ENCODE measurements at places on chromosomes 2 and 18.

- peak; percentile 3 for DNase-seq
Measured at GRCh38 chr18:27004056-27004829, 138.7 kb upstream of the AQP4 start.

DNA sequence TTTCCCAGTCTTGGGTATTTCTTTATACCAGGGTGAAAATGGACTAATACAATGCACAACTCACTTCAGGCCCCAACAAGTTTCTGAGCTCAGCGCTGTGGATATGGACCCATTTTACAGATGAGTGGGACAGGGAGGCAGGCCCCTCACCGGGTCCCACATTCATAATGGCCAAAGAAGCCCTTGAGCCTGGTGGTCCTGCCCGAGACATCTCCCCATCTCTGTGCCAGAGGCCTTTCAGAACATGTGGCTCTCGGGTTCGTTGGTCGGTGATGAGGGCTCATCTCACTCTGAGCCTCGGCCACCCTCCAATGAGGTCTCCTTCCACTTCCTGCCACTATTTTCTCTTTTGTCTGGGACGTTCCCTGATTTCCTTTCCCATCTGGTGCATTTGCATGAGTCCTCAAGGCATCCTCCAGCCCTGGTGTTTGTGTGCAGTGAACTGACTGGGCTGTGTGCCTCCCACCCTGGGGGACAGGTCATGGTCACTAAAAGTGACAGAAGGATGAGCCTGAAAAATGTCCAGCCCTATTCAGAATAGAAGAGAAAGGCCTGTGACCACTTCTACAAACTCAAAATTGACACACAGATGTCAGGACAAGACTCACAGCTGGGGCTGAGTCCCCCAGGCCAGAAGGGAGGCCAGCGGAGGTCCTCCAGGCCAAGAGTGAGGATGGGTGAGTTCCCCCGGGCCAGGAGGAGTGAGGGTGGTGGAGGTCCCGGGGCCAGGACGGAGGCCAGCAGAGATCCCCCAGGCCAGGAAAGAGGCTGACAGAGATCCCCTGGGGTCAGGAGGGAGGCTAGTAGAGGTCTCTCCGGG lies 134.5 kb downstream of the PTGR3 start:
- DNase-seq: no peak

DNA sequence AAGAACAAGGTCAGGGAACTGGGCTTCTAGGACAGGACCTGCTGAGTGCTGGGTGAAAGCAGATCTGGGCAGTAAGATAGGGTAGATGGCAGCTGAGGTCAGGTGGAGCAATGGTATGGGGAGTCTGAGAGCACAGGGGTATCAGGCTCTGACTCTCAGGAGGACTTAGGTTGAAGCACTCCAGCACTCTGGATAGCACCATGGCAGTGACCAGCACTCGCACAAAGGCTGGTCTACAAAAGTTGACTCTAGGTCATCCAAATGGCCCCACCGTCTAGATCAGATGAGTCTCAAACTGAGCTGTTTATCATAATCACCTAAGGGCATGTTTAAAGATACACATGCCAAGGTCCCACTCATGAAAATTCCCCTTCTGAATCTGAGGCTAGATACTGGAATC lies 60.1 kb downstream of the CDKL4 start:
- no peak for DNase-seq

- DNase-seq: peak; percentile 68
Measured at GRCh38 chr2:148273158-148273691, 252.3 kb downstream of the MBD5 start.

DNA sequence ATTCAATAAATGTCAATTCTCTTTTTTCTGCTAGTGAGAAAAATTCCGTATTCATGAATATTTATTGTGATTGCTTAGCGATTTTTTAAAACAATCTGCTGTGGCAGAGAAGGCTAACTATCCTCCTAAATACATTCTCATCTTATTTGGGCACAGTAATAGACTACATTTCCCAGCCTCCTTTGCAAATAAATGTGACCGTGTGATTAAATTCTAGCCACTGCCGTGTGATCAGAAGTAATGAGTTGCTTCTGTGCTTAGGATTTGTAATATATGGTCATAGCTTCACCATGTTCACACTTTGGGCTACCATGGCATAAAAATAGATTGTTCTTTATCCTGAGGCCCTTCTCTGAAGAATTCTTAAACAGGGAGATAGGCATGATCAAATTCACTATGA lies 179.6 kb downstream of the FAM124B start:
- peak; percentile 45 for DNase-seq

GRCh38 chr2:205650450-205650849 lies 31.9 kb upstream of the NRP2 start:
- DNase-seq: peak; percentile 96

DNA sequence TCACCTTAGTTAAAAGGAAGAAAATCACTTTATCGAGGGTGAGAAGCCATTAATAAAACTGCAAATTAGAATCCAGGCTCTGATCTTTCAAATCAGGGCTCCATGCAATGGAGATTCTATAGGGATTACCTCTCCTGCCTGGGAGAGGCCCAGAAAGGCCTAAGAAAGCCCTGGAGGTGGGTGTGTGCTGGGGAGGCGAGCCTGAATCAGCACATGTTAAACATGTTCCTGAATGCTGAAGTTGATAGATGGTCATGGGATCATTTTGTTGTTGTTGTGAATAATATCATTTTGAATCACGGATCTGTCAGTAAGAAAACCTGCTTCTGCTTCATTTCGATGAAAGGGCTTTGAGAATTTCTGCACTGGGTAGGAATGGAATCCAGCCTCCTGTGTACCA lies 254.3 kb downstream of the ACKR3 start:
- no peak for DNase-seq

- DNase-seq: no peak
Measured at GRCh38 chr2:189876271-189876670, 92.0 kb downstream of the PMS1 start.

DNA sequence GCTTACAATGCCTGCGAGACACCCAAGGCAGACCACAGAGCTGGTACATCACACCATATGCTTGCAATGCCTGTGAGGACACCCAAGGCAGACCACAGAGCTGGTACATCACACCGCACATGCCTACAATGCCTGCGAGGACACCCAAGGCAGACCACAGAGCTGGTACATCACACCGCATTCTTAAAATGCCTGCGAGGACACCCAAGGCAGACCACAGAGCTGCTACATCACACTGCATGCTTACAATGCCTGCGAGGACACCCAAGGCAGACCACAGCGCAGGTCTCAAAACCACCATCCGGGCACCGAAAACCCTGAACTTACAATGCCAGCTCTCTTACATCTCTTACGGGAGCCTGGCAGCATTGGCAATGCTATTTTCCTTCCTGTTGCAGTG lies 799.6 kb downstream of the GALR1 start:
- no peak for DNase-seq

DNA sequence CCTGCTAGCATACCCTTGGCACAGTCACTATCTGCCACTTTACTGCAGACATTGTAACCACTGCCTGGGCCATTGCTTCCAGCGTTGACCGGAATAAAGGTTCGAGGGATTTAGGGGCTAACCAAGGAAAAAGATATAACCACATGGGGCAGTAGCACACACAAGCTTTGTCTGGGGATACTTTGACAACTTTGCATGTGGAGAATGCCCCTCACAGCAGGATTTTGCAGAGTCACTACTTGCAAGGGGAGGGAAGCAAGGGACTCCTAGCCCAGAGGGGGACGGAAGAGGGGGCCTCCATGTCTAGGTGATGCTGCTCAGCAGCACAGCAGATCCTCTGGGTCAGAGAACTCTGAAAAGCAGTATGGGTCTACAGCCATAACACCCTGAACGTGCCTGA lies 138.7 kb downstream of the SPP2 start:
- no peak for DNase-seq

DNA sequence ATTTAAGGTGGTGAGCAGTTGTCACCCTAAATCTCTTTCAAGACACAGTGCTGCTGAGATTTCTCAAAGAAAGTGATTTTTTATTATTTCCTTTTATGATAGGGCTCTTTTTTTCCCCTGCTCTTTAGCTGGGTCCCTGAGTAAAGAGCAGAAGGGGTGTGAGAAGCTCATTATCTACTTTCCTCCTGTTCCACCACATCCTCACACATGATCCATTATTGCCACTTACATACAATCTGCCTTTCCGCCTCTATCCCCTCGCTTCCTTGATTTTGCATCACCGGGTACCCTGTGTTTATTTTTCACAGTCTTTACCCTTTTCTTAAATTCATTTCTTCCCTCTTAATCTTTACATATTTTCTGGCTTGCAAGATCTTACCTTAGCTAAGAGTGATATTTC lies 93.9 kb upstream of the CCDC85A start:
- DNase-seq: no peak

DNA sequence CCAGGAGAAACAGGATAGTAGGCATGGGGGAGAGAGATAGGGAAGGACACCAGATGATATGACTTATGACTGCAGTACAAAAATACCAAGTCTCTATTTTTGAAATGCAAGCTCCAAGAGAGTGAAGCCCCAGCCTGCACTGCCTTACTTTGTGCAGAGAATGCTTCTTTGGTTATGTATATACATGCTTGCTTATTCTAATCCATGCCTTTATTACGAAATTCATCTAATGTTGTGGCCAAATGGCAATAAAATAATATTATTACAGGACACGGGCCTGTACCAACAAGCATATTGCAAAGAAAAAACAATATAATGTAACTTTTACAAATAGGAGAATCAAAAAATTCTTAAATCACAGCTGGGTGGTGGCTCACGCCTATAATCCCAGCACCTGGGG lies 110.8 kb downstream of the BCL11A start:
- DNase-seq: no peak

DNA sequence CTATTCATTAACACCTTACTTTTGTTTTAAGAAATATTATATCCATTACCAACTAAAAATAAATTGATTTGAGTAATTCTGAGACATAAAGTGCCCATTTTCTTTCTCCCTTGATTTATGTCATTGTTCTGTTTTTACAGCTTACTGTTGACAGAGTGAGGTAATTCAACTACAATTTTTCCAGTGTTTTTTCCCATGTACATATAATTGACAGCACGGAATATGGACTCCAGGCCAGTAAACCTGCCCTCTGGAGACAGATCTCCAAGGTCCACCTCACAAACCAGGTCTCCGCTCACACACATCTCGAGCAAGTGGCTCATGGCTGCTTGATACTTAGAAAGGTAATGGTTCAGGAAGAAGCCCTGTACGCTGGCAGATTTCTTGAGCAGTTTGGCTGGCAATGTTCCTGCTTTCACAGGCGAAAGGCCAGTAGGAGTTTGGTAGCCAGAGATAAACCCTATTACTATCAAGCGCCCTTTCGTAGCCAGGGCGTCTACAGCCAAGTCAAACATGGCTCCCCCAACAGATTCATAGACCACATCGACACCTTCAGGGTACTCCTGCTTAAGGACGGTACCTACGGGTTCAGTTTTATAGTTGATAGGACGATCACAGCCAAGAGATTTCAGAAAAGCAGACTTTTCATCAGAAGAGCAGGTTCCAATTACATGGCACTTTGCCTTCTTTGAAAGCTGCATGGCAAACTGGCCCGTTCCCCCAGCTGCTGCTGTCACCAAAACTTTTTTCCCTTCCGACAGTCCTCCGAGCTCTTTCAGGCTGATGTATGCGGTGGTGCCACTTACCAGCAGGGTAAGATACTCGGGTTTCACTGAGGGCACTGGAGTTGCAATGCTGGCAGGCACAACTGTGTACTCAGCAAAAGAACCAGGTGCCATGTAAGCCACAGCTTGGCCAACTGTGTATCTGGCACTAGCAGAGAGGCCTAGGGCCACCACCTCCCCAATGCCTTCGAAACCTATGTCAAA lies 7.4 kb downstream of the PTGR3 start:
- peak; percentile 48 for DNase-seq

DNA sequence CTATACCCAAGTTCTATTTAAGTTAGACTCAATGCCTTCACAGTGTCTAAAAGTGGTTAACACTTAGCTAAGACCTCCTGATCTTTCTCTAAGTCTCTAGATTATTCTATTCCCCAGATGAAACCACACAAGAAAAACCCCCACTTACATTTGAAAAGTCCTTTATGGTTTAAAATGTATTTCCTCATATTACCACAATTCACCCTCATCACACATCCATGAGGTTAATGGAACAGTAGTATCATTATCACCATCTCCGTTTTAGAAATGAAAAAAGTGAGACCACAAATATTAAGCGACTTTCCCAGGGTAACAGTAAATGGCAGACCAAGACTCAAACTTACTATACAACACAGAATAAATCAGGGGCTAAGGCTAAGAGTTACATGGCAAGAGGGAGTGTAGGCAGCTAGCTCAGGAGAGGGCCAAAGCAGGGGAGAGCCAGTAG lies 28.6 kb downstream of the EPG5 start:
- no peak for DNase-seq

GRCh38 chr18:58868440-58868839 lies 3.8 kb downstream of the ZNF532 start:
- no peak for DNase-seq

DNA sequence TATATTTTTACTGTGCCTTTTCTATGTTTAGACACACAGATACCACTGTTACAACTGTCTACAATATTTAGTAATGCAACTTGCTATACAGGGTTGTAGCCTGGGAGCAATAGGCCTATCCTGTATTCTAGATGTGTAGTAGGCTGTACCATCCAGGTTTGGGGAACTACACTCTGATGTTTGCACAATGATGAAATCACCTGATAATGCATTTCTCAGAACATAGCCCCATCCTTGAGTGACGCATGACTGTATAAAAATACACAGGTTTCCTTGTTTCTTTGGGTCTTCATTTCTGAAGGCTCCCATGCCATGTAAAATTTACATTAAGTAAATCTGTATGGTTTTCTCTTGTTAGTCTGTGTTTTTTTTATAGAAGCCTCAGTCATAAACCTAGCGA lies 270.9 kb upstream of the SKOR2 start:
- no peak for DNase-seq

DNA sequence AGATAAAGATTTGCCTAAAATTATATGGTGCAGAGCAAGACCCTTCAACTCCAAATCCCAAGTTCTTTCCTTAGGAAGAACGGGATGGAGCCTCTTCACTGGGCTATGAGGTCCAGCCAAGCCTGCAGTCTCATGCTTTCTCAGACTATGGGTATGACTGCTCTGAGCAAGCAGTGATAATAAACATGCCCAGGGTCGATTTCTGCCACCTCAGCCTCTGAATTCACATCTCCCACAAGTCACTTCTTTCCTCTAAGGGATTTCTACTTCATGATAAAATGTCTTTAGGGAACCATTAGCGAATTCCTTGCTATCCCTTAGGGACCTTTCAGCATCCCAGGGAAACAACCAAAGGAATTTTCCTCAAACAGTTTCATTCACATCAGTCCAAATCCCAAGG lies 94.8 kb downstream of the GFPT1 start:
- peak; percentile 28 for DNase-seq

All from EH (cell line).